ENCODE measurements at places on chromosomes 6 and 20.

DNA sequence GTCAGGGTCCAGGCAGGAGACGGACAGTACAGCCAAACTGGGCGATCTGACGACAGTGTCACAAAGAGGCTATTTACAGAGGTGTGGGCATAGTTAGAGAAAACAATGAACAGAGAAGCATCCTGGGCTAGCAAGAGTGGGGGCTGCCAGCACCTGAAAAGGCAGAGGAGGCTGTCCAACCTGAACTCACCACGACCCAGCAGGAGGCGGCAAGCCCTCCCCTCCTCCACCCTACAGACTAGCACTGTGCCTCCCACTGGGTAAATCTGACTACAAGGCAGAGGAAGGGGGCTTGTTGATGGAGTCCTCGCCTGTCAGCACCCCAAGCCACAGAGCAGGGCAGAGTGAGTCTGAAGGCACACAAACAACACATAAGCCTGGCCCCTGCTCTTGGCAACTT lies 52.8 kb upstream of the CDYL start:
- DNase-seq, result no peak

GRCh38 chr20:25188218-25188617 lies 7.3 kb upstream of the ENTPD6 start:
- no peak for DNase-seq

- DNase-seq, result no peak
These were observed 24.1 kb upstream of the MBOAT1 start for GRCh38 chr6:20236344-20236743.

GRCh38 chr6:46555129-46555528 lies 63.9 kb upstream of the RCAN2 start:
- DNase-seq, result no peak

GRCh38 chr6:33790379-33790778 lies 1.4 kb upstream of the LEMD2 start:
- DNase-seq, result peak; percentile 13

DNA sequence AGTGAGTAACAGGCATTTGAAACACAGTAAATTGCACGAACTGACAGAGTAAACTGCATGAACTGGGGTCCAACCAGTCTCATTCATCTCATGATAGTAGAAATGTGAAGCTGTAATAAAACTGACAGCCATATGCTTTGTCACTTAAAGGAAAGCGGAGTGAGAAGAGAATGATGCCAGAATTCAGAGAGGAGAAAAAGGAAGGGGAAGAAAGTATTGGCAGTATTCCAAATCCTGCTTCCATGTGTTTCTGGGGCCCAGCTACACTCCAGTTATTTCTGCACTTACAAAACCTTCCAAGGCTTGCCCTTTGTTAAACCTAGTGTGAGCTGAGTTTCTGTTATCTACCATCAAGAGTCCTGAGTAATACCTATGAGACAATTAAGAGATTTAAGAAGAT lies 17.2 kb downstream of the SNX14 start:
- DNase-seq, result peak; percentile 18

- DNase-seq, result no peak
These were observed 4.1 kb downstream of the ITCH start for GRCh38 chr20:34367155-34367554.

- no peak for DNase-seq
These were observed 291.8 kb downstream of the ZNF217 start for GRCh38 chr20:53301869-53302268.

- DNase-seq, result peak; percentile 25
These were observed at the start of gene SLC4A11 for GRCh38 chr20:3239026-3239866. Gene SLC4A11 (minus strand): TSS chr20:3239190. CDS start chr20:3239137, 53 bp downstream.

DNA sequence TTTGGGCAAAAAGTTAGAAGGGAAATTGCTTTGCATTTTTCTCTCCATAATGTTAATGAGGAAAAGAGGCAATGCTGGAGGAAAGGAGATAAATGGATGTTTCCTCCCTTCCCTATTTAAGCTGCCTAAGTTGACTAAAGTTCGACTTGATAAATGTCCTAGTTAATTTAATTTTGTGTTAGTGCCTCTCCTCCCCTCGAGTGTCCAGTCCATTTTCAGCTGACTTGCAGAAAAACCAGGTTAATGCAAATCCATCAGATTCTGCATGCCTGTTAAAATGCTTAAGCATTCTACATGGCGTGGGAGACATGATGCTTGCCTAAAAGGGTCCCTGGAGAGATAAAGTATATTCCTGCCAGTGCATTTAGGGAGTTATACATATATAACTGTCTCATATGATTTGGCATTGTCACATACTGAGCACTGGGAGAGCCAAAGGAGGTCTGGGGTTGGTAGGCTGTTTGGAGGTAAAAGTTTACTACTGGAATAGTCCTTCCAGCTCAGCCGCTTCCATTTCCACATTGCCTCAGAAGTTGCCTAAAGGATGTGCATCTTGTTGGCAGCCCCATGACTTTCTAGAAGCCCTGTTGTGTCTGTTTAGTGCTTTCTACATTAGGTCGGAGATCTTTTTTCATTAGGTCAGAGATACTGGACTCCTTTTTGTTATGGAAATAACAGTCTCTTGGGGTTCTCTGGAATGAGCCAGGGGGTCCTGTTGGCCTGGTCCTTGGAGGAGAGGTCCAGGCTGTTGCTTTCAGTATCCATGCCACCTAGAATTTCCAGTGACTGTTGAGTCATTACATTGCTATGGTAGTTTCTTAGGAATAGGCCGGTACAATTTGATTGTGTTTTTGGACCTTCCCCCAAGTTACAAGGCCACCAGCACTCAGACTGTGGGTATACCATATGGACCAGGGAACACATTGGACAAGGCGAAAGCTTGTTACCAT lies 30.4 kb downstream of the JARID2 start:
- DNase-seq, result no peak

DNA sequence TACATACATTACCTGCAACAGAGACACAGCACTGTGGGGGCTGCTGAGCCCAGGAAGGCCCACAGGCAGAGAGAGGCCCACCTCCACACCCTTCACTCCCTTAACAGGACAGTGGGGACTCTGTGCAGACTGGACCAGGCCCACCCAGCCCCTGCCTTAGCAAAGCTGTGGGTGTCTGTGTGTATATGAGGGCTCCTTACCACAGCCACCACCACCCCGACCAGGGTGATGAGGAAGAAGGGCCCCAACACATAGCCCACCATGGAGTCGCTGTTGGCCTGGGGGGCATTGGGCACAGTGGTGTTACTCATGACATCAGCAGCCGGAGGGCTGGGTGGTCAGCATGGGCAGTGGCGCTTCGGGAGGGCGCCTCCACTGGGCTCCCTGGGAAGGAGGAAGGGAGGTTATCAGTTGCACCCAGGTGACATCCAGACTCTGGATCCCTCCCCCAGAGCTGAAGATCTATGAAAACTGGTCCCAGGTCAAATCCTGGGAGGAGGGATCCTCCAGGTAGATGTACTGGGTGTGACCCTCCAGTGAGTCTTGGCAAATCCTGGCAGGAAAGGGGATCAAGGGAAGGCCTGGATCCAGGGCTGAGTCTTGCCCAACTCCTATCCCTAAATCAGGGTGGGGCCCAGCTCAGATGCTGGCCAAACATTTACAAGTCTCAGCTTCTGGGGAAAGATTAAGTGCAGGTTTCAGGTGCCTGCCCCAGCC lies 1.2 kb downstream of the SMIM29 start:
- DNase-seq, result no peak

GRCh38 chr6:118786596-118787453 lies 107.1 kb upstream of the ASF1A start:
- DNase-seq, result no peak

- peak; percentile 36 for DNase-seq
These were observed 892 bp upstream of the DXO start for GRCh38 chr6:31972709-31973350.

DNA sequence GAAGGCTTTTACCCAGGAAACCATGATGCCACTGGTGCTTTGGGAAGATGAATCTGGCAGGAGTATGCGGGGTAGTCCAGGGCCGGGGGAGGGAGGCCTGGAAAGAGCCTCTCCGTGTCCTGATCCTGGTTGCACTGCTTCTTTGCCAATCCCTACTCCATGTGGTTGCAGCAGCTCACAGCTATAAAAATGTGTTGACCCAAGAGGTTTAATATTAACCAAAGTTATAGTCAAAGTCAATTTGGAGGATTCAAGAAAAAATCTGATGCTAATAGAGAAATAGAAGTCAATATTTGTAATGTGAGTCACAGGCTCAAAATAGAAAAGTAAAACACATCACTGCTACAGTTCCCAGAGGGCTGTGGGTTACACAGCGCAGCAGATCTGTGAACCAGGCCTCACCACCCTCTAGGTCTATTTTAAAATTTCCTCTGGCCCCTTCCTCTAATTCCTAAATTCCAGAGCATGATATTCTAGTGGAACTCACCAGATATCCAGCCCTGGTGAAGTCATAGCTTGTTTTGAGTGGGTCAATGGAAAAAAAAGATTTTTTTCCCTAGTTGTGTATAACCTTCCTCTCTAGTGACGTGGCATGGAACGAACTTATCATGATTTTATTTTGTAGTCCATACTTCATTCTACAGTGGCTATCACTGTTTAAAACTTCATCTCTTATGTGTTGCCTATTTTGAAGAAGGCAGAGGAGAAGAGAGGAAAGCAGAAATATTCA lies 63.2 kb upstream of the BMP2 start:
- DNase-seq, result peak; percentile 80

GRCh38 chr6:33717934-33718455 lies 6.5 kb upstream of the UQCC2 start:
- DNase-seq, result peak; percentile 29

DNA sequence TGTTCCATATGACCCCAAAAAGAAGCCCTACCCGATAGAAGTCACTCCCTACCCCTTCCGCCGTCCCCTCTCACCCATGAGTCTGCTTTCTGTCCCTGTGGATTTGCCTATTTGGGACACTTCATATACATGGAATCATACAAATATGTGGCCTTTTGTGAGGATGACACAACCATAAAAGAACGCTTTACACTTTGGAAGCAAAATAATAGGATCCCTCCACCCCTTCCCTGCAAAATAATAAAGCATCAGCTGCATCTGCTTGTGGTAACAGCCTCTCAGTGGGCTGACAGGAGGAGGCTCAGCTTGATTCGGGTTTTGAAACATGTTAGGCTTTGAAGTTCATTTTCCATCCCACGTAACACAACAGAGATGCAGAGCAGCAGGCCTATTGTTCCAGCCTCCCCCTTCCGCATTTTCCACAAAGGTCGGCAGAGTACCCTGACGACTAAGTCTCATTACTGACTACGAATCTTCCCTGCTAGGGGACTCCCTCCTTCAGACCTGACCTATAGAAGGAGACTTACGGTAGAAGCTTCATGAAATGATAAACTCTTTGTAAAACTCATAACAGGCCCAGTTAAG lies 99.1 kb downstream of the ALDH8A1 start:
- peak; percentile 62 for DNase-seq

GRCh38 chr20:9241721-9242427 lies 173.0 kb downstream of the PLCB4 start:
- no peak for DNase-seq

GRCh38 chr6:15921243-15921642 lies 207.6 kb upstream of the MYLIP start:
- DNase-seq, result peak; percentile 28

DNA sequence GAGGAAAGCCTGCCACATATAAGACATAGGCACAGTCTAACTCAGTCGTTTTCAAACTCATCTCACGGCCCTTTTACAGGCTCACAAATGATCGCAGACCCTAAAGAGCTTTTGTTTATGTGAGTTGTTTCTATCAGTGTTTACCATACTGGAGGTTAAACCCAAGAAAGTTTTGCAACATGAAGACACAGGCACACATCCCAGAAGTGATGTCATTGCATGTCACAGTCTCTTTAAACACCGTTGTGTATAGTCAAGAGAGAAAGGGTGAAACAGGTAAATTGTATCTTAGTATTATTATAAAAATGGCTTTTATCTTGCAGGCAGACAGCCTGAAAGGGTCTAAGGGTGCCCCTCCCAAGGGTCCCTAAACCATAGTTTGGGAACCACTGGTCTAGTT lies 96.7 kb downstream of the BACH2 start:
- DNase-seq, result no peak

- no peak for DNase-seq
These were observed 6.2 kb downstream of the CSE1L start for GRCh38 chr20:49052334-49052733.

GRCh38 chr6:148878683-148879082 lies 131.9 kb downstream of the UST start:
- no peak for DNase-seq

GRCh38 chr6:30960907-30961673 lies 20.3 kb downstream of the MUCL3 start:
- no peak for DNase-seq

- DNase-seq, result peak; percentile 31
These were observed 977 bp downstream of the TNXB start for GRCh38 chr6:32108094-32108627.

DNA sequence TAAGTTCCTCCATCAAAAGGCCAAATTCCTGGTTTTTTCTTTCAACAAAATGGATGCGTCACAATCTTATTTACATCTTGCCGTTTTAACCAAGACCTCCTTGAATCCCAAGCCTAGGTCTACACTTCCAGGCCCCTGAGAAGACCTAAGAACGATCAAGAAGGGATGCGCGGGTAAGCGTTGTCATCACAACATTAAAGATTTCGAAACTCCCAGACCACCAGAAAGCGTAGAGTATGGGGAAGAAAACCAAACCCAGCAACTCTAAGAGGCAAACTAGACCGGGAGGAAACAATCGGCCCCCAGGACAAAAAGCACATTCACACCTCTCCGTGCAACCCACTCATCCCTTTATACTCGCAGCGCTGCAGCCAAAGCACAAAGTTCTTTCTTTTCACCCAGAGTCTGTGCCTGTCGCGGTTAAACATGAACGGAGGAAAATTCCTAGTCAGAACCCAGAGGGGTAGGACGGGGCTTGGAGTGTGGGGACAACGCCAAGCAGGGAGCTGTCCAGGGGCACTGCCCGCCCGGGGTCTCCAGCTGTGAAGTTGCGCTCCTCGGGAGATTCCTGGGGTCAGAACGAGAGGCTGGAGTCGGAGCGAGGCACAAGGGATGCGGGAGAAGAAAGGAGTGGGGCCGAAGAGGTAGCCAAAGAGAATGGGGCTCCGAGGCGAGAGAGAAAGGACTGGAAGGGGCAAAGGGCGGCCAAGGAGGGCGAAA lies 725 bp downstream of the OSER1 start:
- peak; percentile 31 for DNase-seq

- DNase-seq, result peak; percentile 89
These were observed 294.0 kb downstream of the ADGB start for GRCh38 chr6:146892613-146893401.

DNA sequence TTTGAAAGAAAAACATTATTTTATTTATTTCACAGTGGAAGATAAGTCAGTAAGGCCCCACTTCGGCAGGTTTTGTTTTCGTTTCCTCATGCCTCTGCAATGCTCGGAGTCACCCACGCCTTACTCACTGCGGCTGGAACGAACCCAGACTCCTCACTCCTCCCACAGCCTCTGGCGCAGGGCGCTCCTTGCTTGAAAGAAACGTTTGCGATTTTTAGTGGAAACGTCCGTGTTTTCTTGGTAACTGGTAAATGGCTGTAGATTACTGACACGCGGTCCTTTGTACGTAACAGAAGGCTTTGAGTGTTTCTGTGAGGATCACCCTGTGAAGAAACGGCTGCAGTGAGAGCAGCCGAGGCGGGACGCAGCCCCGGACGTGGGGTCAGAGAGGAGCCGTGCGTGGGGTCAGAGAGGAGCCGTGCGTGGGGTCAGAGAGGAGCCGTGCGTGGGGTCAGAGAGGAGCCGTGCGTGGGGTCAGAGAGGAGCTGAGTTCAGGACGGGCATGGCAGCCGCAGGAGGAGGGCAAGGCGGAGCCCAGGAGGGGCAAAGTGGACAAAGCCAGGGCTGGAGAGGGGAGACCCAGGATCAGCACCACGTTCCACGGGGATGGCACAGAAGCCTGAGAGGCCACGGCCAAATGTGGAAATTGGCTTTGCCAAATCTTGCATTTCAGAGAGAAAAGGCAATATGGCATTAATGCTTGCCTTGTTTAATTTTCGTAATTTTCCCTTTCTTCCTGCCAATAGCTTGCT lies 198.6 kb upstream of the THBS2 start:
- peak; percentile 59 for DNase-seq

GRCh38 chr6:39821742-39822532 lies 29.8 kb downstream of the DAAM2 start:
- DNase-seq, result no peak
